Erythroblast (primary cell): ENCODE measurements at places on chromosomes 6 and 20.

DNA sequence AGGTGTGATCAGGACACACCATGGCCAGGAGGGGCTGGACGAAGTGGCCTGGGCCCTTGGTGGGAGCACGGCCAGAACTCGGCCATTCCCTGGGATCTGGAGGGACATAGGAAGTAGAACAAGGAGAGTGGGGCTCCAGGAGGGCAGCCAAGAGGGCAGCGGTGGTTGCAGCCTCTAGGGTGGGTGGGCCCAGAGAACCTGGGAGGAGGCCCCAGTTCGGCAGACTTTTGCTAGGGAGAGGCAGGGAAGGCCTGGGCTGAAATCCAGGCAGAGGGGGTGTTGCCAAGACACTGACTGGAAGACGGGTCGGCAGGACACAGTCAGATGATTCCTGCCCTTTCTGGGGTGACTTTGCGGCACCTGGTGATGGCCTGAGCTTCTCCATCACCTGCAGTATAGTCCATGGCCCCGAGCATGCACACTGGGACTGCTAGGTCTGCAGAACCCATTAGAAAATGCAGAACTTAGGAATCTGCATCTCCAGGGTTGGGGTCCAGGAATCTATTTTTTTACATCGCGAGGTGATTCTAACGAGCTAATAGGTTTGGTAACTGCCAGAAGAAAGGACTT, 224.8 kb downstream of the SYNDIG1 start:
- DNase-seq: no peak

- DNase-seq: peak; percentile 31
Observed at GRCh38 chr6:47484616-47485015, 7.0 kb downstream of the CD2AP start.

GRCh38 chr20:45998761-45999160, 9.9 kb upstream of the MMP9 start:
- DNase-seq: no peak

DNA sequence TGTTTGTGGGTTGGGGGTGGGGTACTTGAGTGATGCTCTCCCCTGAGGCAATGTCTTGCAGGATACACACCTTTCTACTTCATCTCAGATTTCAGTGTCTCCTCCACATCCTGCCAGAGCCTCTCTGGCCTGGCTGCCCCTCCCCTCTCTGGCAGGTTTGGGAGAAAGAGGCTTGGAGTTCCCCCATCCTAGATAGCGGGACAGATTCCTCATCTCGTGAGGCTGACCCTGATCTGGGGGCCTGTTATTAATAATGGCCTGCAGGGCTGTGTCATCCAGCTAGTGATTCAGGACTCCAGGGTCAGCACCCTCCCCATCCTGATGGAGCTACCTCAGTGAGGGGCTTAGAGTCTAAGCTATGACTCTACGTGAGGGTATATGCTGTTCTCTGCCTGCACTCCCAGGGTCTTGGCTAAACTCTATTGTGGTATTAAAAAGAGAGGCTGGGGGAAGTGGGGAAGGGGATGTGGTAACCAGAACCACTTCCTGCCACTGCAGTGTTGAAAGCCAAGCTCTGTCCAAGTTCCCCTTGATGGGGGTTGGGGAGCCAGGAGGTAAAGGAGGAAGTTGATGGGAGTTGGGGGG, 3.7 kb upstream of the MMP9 start:
- no peak for DNase-seq

DNA sequence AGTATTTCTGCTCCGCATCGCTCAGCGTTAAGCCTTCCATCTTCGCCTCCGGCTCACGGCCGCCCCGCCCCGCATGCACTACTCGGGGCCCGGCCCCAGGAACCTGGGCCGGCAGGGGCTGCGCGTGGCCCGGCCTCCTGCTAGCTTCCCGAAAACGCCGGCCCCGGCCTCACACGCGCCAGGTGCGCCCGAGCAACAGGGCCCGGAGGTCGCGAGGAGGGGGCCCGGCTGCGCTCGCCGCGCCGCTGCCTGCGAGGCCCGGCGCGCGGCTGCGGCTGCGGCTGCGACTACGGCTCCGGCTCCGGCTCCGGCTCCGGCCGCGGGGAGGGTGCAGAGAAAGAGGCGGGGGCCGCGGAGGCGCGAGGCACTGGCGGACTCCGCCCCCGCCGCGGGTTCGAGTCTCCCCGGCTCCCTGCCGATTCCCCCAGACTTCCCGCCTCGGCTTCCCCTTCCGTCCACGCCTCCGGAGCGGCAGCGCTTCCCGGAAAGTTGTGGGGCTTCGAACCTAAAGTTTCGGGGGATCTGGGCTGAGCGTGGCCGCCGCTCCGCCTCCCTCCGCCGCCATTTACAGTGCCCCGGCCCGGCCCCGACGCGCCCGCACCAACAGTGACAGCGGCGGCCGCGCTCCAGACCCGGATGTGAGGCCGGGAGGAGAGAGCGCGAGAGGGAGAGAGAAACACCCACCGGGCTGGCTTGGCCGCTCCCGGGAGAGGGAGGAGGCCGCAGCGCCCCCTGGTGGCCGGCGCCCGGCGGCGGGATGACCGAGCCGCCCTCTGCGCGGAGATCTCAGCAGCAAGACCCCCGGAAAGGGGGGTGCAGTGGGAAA, at the start of gene REPS1:
REPS1 (minus strand) TSS at position 611 of the 826 bp plus-strand sequence; CDS start at position 40, 571 bp downstream.
- DNase-seq: peak; percentile 93

GRCh38 chr6:22598339-22598738, 29.0 kb downstream of the HDGFL1 start:
- DNase-seq: no peak

GRCh38 chr20:44488551-44488950, 12.9 kb downstream of the TTPAL start:
- DNase-seq: no peak

GRCh38 chr6:16836144-16836981, 75.1 kb upstream of the ATXN1 start:
- no peak for DNase-seq

DNA sequence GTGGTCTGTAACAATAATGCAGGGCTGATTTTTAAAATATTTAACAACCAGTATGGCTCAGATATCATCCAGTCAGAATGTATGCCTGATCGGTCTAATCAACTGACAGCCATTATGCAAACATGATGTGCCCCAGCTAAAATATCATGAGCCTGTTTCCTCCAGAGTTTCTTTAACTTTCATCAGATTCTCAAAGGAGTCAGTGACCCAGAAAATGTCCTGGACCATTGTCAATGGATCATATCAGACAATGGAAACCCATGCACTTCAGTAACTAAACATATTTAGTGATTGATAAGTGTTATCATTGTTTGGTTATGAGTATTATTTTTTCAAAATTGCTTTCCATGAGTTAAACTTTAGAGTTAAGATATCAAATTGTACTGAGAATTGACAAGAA, 173.5 kb downstream of the LMBRD1 start:
- no peak for DNase-seq

GRCh38 chr6:109121411-109121810, 26.1 kb downstream of the CEP57L1 start:
- DNase-seq: no peak

DNA sequence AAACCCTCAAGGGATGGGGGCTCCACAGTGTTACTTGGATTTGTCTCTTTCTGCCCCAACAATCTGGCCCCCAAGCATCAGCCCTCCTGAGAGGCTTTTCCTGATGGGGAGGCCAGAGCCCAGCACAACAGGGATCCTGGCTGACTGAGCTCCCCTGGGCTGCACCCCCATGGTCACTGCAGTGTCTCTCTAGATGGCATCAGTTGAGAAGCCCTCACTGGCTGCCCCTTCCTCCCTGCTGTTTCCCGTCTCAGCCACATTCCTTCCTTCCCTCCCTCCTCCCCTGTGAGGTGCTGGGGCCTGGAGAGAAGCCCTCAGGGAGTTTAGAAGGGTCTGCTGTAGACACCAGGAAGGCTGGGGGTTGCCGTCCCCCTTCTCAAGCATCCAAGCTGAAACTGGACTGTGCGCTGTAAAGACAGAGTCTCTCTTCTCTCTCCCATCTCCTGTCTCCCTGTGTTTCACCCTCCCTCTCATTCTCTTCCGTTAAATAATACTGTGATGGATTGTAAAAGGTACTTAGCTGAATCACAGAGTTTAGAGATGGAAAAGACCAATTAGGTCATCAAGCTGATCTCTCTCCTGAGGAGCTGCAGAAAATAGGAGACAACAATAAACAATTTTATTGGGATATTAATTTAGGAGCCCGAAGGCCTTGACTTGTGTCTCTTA, 29.7 kb downstream of the SAYSD1 start:
- no peak for DNase-seq

DNA sequence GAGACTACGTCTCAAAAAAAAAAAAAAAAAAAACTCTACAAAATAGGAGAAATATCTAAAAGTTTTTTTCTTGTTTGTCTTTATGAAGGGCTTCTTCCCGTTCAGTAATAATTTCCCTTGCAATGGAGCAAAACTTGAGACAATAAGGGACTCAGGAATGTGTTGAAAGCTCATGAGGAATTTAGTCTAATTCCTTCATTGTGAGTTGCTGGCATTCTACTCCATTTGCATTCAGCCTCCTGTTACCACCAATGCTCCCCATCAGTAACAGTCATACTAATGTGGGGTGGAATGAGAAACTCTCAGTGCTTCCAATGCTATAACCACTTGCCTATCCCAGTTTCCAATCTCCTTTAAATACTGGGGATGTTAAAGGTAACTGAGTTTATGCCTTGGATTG, 576.7 kb upstream of the AGPAT4 start:
- no peak for DNase-seq

DNA sequence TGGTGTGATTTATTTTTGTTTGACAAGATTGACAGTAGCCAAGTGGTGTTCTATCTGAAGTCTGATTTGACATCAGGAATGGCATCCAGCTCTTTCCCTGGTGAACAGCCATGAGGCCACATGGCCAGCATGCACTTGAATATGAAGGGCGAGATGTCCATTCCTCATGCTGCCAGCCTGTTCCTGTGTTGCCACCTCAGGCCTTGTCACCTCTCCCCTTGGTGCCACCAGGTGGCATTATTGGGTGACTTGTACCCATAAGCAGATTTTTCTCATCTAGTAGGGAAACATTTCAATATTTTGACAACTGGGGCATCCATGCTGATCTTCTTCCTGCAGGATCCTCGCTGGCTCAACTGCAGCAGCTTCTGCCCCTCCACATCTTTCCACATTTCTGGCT, 199.1 kb downstream of the ERMARD start:
- DNase-seq: peak; percentile 2

GRCh38 chr6:39322306-39322850, at the start of gene KCNK16:
KCNK16 (minus strand) TSS chr6:39322702; CDS start chr6:39322540, 162 bp downstream.
- DNase-seq: no peak

DNA sequence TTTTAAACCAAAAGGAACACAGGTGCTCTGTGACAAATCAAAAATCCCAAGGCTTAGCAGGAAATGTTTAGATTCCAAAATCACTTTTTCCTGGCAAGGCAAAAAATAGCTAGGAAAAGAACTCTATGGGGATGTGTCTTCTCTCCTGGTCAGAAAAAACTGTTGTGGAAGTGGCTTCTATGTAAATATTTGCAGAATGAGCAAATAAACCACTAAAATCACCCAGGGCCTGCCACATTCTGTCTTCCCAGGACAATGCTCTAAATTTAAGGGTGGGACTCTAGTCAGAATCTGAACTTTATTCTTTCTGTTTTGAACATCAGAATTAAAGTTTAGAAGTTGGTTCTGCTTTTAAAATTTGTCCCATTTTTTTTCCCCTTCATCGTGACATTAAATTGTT, 29.3 kb downstream of the GCM1 start:
- DNase-seq: no peak

DNA sequence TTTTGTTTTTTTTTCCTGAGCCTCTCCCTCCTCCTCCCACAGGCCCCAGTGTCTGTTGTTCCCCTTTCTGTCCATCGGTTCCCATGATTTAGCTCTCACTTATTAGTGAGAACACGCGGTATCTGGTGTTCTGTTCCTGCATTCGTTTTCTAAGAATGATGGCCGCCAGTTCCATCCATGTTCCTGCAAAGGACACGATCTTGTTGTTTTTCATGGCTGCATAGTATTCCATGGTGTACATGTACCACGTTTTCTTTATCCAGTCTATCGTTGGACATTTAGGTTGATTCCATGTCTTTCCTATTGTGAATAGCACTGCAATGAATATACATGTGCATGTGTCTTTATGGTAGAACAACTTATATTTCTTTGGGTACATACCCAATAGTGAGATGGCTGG, 105.6 kb upstream of the NUP153 start:
- no peak for DNase-seq

DNA sequence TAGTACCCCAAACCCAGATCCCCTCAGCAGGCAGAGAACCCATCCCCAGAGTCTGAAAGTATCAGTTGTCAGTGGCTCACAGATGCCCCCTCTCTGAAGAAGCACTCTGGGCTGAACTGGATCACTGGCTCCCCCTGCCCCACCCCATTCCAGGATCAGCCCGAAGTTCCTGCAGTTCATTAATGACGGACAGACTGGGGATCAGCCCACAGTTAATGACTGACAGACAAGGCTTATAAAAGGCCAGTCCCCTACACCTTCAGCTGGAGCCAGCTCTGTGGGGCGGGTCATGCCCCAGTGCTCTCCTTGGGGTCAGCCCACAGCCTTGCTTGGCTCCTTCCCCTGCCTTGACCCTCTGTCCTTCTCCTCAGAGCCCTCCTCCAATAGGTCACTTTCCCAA, 21.7 kb downstream of the KIAA1755 start:
- DNase-seq: no peak

- DNase-seq: no peak
Observed at GRCh38 chr6:133811557-133811956, 77.4 kb upstream of the TCF21 start.

DNA sequence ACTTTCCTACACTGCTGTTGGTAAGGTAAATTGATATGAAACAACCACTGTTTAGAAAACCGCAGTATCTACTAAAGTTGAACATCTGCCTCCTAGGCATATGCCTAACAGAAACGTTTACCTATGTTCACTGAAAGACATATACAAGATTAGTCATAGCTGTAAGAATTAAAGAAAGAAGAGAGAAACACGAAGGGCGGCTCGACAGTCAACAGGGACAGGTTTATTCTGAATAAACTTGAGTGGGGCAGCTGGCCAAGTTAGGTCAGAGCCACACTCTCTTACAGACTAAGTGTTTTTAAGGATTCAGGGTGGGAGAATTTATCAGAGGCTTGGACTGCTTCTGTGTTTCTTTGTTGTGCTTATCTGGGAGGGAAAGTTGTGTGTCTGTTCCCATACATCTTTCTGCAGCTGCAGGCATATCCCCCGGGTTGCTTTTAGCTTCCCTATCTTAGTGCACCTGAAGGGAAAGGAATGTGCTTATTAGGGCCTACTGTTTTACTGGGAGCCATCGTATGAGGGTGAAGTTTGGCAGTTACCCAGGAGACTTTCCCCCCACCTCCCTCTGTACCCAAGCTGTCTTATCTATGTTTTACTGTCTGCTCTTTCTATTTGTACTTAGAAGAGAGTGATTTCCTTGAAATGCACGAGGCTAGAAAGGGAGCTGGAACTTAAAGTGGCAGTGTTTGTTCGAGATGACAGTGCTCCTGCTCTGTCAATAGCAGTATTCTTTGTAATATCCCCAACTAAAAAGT, 20.4 kb downstream of the PROCR start:
- peak; percentile 36 for DNase-seq

- no peak for DNase-seq
Observed at GRCh38 chr6:158118886-158119285, 49.2 kb downstream of the SERAC1 start.

DNA sequence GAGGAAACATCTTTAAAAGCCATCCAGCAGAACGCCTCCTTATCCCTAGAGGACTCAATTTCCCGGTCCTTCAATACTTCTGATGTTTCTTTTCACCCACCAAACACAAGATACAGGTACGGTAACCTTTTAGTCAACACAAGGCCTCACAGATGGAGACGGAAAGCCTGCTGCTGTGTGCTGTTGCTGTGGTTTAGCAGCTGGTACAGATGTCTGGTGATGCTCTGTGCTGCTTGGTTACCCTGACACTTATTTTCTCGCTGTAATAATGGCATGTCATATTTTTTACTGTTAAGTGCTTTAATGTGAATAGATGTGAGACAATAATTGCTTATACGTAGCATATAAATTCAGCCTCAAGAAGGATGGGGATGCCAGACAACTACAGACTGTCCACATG, 25.3 kb downstream of the GMDS start:
- DNase-seq: no peak

- no peak for DNase-seq
Observed at GRCh38 chr20:19823971-19824370, 65.9 kb downstream of the RIN2 start.
